ENCODE measurements at places on chromosomes 12 and 14.

DNA sequence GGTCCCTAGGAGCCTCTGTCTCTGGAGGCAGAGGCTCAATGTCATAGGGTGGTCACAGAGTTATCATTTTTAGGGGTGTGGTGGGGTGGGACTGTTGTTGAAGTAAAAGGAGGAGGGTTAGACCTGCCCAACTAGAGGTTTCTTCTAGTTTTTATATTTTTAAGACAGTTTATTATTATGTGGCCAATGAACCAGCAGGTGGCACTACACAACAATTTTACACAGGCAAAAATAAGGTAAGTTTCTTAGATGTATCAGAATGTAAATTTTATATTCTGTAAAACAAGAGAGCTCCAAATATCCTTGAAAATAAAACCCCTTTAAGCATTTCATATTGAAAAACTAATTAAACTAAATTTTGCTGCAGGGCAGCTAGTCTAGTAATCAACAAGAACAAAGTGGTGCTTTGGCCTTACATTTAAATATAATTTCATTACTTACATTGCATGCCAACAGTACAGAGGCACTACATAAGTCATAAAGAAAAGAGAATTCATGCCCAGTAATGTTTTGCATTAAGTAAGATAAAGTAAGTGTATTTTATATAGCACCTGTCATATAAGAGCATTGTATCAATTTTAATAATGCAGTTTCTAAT, 22.2 kb upstream of the OVCH1 start:
- DNase-seq = no peak

GRCh38 chr12:5913387-5913786, 31.7 kb downstream of the ANO2 start:
- no peak for DNase-seq

DNA sequence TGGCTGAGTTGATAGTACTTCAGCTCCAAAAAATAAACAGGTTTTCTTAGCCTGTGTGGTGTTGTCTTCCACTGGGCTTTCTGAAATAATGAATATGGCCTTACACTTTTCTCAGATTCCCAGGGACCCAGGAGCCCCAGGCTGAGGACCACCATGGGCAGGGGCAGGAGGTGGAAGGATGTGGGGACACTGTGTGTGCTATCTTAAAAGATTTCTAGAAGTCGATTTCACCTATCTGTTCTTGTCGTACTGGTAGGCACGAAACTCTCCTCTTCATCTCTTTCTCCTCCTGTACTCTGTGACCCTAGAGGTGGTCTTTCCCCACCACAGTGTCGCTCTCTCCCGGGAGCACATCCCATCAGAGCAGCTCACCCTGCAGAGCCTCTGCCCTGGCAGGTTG, 107.7 kb upstream of the FKBP4 start:
- DNase-seq = no peak

- no peak for DNase-seq
Observed at GRCh38 chr12:13425766-13426165, 229.2 kb downstream of the EMP1 start.

- no peak for DNase-seq
Observed at GRCh38 chr14:50023671-50024490, 92.5 kb downstream of the VCPKMT start.

DNA sequence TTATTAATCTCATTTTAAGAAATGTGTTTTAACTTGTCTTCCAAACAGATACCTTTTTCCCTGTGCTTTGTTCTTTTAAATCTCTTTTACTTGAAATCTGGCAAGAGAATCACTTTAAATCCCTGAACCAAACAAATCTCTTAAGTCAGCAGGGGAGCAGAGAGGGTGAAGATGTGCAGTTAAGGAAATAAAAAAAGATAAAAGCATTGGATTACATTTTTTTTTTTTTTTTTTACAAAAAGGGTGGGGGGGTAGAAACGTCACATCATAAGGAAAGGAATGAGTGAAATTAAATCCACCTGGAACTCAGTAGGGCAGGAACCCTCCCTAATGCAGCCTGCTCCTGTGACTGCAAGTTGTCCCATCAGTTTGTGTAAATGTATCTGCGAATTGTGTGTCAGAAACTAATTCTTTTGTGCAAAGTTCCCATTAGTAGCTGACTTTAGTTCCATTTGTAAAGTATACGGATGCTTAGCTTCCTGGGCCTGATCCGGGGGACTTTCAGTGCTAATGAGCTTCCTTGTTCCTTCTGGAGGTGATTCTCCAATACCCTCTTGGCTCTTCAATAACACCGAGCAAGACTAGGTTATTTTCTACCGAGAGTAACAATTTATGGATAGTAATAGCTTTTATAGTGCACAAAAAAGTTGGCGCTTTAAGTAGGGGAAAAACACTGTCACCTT, 1.5 kb downstream of the TTC6 start:
- DNase-seq = no peak

DNA sequence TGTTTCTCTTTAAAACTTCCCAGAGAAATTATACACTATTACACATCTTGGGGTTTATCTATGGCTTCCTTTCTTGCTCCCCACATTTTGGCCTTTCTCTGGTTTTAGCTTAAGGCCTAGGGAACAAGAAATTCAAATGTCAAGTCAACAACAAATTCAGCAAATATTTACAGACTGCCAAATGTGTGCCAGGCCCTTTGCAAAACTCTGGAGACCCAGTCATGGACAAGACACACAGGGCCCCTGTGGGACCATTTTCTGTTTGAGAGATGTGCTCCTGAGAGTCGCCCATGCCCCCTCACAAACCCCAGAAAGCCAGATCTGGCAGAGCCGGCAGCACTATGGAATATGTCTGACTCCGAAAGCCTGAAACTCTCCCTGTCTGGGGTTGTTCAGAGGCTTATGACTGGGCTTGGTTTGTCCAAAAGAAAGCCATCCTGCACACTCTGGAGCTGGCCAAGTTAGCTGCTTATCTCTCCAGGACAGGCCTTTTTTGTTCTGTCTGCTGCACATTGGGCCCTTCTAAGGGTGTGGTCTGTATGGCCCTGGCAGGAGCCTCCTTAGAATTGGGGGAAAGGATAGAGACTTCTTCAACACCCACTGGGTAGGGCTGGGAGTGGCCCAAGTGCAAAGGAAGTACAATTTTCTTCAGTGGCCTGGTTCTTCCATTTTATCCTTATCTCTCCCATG, 1.1 kb upstream of the KRT3 start:
- DNase-seq = no peak

DNA sequence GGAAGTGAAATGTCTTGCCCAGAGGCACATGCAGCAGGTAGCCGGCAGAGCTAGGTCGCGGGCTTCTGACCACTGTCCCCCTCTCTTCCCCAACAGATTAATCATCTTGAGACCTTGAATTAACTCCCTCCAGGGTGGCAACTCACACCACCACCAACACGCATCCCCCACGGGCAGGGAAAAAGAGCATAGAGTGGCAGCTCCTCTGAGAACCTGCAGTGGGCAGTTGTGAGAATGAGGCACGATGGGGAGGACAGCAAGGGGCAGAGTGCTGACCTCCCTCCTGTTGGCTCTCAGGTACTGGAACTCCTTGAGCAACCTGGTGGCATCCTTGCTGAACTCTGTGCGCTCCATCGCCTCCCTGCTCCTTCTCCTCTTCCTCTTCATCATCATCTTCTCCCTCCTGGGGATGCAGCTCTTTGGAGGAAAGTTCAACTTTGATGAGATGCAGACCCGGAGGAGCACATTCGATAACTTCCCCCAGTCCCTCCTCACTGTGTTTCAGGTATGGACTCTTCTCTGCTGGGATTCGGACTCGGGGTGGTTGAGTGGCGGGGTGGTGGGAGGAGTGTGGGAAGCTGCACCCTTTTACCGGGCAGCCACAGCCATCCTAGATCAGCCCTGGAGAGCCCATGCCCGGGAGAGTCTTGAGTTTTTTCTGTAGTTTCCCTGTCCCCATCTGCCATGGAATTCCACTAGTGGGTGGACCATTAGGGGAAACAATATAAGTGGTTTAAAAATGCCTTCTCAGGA, 213.3 kb upstream of the FKBP4 start:
- DNase-seq = no peak

- DNase-seq = no peak
Observed at GRCh38 chr14:105647784-105648608, 121.6 kb downstream of the TMEM121 start.

DNA sequence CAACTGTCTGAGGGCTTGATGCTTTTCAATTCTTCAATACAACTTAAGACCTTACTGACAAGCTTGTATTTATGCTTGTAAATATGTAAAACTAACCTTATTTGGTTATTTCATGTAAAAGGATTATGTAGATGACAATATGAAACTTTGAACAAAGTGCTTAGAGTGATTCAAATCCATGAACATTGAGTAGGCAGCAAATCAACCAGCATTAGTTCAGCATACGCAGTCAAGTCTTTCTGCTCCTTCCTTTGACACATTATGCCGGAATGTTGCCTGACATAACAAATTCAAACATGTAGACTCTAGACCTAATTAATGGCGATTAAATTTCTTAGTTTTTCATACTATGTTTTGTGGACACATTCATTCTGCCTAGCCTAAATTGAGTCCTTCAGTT, 105.2 kb downstream of the FGD4 start:
- DNase-seq = no peak

DNA sequence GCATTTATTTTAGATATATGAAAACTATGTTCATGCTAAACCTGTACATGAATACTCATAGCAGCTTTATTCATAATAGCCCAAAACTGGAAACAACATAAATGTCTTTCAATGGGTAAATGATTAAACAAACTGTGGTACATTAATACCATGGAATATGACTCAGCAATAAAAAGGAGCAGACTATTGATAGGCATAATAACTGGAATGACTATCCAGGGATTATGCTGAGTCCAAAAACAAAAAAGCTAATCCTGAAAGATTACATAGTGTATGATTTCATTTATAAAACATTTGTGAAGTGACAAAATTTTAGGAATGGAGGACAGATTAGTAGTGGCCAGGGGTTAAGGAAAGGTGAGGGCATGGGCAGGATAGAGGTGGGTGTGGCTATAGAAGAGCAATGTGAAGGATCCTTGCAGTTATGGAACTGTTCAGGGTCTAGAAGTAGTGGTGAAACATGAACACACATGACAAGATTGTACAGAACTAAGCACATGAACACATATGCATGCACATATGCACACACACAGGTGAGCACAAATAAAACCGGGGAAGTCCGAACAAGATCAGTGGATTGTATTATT, 61.1 kb upstream of the CDKN3 start:
- DNase-seq = no peak

GRCh38 chr12:87388376-87388775, 640.8 kb downstream of the C12orf50 start:
- DNase-seq = no peak

DNA sequence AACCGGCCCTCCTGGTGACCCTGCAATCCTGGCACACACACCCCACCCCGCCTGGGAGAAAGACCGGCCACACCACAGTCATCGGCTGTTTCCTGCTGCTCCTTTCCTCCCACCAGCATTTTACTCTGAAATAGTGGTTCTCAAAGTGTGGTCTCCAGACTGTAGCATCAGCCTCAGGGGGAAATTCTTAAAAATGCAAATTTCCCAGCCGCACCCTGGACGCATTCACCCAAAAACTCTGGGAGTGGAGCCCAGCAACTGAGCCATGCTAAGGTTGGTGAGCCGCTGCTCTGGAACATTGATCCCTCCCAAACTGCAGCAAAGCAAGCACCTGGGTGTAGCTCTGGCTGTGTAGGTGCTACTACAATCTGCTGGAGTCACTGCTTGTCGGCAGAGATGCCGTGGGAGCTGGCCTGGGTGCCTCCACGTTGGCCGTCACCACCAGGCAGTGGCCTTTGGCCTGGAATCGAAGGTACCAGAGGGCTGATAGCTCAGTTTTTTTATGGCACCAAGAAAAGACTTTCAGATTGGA, 38.4 kb upstream of the BCL2L14 start:
- DNase-seq = no peak

DNA sequence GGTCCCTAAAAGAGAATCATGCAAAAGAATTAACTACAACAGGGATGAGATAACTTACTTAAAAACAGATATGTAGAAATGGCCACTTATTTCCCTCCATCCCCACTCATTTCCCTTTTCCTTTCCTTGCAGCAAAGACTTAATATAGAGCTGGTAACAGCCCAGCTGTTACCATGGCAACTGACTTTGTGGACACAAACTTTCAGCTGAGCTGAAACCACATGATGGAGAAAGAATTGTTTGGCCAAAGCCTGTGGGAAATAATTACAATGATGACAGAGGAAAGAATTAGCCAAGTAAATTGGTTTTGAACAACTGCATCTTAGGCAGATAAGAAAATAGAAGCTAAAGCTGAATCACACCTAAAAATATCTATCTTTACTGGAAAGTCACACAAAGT, 364.9 kb downstream of the GALC start:
- no peak for DNase-seq

DNA sequence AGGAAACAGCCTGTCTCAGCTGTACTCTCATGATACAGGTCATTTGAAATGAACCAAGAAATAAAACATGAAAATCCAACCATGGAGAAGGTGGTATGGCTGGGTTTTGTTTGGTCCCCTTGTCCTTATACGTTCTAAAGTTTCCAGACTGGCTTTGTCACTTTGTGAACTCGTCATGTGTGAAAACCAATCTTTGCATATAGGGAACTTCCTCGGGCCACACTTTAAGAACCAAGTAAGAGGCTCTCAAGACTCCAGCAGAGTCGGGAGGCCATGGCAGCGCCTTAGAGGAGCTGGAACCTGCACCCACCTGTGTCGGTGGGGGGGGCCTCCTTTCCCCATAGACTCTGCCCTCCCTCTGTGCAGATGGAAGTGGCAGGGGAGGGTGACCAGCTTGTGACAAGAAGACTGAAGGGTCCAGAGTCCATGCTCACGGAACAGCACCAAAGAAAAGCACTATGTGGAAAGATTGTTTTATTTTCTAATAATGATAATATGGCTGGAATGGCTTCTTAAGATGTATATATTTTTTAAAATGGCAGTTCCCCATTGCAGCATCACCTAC, 125.3 kb downstream of the ESRRB start:
- DNase-seq = no peak

All from activated CD4-positive, alpha-beta T cell treated with anti-CD3 and anti-CD28 coated beads, Interleukin-2, amount 50 U/mL, for 24 hours (primary cell).